Activated CD4-positive, alpha-beta T cell treated with anti-CD3 and anti-CD28 coated beads for 36 hours (primary cell): ENCODE measurements at places on chromosomes 7 and 10. TPM values are rescaled to one million over a fixed set of nuclear protein-coding genes. Genes with fewer than 3 reads are reported as not detected.

The C10orf95 gene
- 0.32 TPM for total RNA-seq

DNA sequence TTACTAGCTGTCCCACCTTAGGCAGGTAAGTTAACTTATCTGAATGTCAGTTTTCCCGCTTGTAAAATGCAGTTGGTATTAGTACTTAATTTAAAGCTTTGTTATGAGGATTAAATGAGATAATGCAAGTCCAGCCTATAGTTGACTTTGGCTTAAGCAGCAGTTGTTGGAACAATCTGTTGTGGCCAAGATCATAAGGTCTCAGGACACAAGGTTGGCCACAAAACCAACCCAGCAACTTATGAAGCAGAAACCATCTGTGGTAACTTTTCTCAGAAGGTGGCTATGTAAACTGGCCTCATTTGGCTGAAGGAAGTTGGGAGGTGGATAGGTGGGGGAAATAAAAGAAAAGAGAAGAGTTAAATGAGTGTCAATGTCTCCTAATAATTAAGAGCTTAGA lies 29.4 kb downstream of the ENTPD1 start:
- no peak overlapping the region for H3K4me3 ChIP-seq
- H3K36me3 ChIP-seq = no peaks in the 10 kb centered on the region
- DNase-seq = no peak
- peaks cover 15% of the 10 kb centered on the region for H3K27me3 ChIP-seq
- no peak overlapping the region for H3K27ac ChIP-seq

GRCh38 chr7:32762925-32763293 lies 128.7 kb downstream of the KBTBD2 start:
- no peak overlapping the region for H3K4me3 ChIP-seq
- H3K36me3 ChIP-seq = no peaks in the 10 kb centered on the region
- no peak overlapping the region for H3K27ac ChIP-seq
- peaks cover 45% of the 10 kb centered on the region for H3K27me3 ChIP-seq

- no peaks in the 10 kb centered on the region for H3K27me3 ChIP-seq
- peaks cover 4% of the 10 kb centered on the region for H3K4me1 ChIP-seq
- peaks cover 37% of the 10 kb centered on the region for H3K36me3 ChIP-seq
- no peak overlapping the region for H3K27ac ChIP-seq
- no peak for DNase-seq
Observed at GRCh38 chr10:16673443-16673842, 143.8 kb downstream of the RSU1 start.

The SVOPL gene
- total RNA-seq = not detected
